ENCODE measurements at places on chromosomes 5 and 9.

DNA sequence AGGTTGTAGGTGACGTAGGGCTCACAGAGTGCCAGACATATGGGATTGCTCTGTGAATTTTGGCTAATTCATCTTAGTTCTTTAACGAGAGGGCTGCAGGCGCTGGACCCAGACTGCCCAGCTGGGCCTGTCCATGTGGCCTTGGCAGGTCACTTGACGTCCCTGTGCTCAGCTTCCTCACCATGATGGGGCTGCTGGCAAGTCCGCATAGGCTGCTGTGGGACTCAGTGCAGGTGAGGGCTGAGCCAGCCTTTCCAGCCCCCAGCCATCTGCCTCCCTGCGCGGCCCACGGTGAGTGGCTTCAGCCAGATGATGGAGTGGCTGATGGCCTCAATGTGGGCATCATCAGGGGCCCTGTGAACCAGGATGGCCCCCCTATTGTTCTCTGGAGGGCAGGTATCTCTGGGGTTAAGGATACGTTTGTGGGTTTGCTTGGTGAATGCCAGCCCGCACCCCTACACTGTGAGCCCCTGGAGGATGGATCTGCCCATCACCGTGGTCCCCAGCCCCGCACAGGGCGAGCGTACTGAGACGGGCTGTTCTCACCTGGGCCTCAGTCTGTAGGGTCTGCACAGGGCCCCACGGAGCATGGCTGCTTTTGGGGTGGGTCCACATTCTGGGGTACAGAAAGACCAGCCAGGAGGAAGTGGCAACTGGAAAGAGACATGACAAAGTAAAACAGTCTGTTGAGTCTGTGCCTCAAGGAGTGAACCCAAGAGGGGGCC is 3.7 kb downstream of the CARD19 start:
- no peak for DNase-seq

GRCh38 chr9:1453636-1454035 is 403.5 kb downstream of the DMRT2 start:
- DNase-seq = no peak

GRCh38 chr5:3025392-3025791 is 273.9 kb upstream of the IRX2 start:
- DNase-seq = peak; percentile 40

DNA sequence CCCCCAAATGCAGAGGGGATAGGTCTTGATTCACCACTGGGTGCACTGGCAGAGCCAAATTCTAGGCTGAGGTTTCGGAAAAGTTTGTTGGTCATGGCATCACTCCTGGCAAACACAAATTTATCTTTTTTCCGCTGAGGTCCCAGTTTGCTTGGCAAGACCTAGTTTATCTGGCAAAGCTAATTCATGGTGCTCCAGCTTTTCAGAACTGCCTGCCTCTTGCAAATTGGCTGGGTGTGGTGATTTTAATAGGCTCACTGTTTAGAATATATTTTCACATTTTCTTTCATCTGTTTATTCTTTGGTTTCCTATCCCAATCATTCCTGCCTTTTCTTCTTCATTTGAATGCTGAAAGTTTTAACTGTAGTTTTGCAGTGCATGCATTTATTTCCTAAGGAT is 50.5 kb upstream of the MAMDC2 start:
- DNase-seq = no peak

- DNase-seq = no peak
Observed at GRCh38 chr5:111557111-111557510, 44.8 kb upstream of the STARD4 start.

DNA sequence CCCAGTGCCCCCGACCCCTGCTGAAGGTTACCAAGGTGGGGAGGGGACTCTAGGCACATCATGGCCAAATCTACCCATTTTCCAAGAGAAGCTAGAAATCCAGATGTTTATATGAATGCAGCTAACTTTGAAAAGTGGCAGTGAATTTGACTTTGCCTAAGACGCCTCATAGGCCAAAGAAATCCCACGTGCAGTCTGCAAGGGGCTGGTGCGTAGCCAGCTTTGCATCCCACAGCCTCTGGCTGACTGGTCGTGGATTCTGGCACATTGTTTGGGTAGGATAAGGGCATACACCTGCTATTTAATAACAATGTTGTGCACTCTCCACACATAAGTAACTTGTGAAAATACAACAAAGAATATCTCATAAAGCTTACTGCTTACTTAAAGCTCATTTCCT is 3.5 kb upstream of the GADD45G start:
- DNase-seq = no peak
